ENCODE measurements at places on chromosomes 7 and 10.

- DNase-seq, result peak; percentile 52
Observed at GRCh38 chr10:75431180-75432111, at the start of gene LRMDA. Gene LRMDA (plus strand): TSS chr10:75431624.

- peak; percentile 44 for DNase-seq
Observed at GRCh38 chr7:12518920-12519681, 51.4 kb upstream of the SCIN start.

GRCh38 chr7:151342102-151342646 is 562 bp downstream of the NUB1 start:
- peak; percentile 69 for DNase-seq

DNA sequence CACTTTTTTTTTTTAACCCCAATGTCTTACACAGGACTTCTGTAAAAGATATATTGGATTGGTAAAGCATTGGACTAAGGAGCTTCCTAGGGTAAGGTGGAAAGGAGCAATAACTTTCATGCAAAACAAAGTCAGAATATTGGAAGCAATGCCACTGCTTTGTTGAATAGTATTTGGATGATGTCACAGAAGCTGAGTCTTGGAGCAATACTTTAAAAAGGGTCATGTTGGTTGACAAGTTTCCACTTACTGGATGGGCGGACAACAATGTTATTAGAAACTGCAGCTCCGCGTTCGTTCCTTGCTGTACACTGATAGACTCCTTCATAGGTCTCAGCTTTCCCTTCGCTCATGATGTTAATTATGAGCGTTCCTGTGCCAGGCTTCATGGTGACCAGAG is 101.9 kb upstream of the LAMB4 start:
- no peak for DNase-seq

- DNase-seq, result no peak
Observed at GRCh38 chr10:89580243-89580642, 44.8 kb upstream of the SLC16A12 start.

GRCh38 chr10:89055159-89055558 is 64.6 kb downstream of the FAS start:
- DNase-seq, result no peak

- DNase-seq, result no peak
Observed at GRCh38 chr7:84182301-84182700, 12.3 kb downstream of the SEMA3A start.

DNA sequence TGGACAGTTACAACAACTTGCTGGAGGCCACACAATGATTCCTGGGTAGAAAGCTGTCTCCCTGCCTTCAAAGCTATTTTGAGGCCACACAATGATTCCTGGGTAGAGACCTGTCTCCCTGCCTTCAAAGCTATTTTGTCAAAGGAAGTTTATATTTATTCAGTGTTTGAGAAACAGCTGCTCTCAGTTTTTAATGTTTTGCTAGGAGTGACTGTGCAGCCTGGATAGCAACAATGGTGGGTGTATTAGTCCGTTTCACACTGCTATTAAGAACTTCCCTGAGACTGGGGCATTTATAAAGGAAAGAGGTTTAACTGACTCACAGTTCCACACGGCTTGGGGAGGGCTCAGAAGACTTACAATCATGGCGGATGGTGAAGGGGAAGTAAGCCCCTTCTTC is 3.9 kb upstream of the SGPL1 start:
- DNase-seq, result no peak

DNA sequence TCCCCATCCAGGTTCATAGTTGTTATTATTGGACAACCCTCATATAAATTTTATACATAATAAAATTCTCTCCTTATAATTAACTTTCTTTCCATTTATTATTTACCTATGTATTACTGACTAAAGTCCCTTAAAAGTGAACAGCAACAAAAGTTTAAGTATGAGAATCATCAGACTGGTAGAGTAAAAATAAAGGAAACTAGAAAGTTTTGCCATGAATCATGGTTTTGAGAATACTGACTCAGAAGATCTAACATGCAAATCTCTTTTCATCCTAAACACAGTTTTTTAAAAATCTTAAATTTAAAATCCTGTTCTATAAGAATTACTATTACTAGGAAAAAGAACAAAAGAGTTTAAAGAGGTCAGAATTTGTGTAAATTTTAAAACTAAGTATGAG is 32.1 kb downstream of the HERC4 start:
- DNase-seq, result no peak

GRCh38 chr10:122362621-122363020 is 11.9 kb upstream of the PLEKHA1 start:
- DNase-seq, result no peak

DNA sequence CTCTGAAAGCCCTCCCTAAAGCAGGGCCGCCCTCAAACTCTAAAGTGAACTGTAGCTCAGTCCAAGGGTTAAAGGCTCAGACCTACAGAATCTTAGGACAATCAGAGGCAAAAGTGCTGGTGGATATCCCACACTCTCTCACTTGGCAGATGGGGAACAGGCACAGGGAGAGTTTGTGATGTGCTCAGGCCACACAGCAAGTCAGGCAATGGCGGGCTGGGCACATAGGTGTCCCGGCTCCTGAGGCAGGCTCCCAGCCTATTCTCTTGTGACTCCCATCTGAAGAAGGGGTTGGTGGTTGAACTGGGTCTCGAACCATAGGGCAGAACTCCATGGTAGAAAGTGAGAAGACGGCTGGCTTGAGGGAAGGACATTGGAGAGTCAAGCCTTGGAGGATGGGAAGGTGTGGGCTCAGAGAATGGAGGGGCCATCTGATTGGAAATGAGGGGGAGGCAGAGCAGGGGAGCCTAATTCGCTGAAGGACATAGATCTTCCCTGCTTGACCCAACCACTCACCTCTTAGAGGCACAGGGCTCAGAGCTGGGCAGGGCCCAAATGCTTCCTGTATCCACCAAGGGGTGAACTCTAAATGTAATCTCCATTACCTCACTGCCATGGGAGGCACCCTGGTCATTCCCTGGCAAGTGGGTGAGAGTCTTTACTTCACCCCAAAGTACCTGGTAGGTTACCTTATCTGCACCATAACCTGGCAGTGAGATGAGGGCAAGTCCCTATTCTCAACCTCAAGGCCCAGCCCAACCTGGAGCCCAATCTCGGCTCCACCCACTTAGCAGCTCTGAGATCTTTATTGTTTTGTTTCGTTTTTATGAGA is 4.9 kb upstream of the ZMIZ1 start:
- DNase-seq, result peak; percentile 22

- no peak for DNase-seq
Observed at GRCh38 chr10:46227571-46227935, 59.2 kb upstream of the ANTXRL start.

GRCh38 chr7:14673202-14673601 is 229.3 kb downstream of the DGKB start:
- no peak for DNase-seq

DNA sequence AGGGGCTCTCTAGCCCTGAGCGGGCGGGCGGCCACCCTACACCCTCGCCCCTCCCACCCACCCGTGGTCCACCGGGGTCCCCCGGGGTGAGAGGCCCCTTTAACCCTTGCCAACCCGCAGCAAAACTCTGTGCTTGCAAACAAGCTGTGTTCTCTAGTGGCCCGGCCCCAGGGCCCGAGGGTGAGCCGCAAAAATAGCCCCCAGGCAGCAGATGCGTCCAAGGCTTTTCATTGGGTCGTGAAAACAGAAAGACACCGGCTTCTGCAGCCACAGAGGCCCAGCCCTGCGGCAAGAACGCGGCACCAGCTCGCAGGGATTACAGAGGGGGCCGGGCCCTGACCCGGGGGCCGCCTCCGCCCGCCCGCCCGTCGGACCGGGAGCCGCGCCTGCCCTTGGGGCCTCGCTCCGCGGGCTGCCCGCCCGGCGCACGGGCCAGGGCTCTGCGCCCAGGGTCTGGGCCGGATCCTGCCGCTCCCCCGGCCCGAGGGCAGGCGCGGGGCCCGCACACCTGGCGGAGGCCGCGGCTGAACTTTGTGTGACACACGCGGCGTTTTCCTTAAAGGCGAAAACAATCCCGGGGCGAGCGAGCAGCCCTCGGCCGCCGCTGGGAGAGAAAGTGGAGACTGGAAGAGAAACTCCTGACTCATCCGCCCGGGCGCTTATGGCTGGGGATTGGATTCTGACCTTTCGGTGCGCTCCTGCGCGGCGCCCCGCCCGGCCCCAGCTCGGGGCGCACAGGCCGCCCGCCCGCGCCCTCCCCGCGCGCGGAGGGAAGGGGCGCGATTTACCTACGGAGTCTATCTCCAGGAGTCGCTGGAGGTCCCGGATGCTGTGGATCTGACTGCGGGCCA is 2.8 kb downstream of the PDGFA start:
- DNase-seq, result no peak

DNA sequence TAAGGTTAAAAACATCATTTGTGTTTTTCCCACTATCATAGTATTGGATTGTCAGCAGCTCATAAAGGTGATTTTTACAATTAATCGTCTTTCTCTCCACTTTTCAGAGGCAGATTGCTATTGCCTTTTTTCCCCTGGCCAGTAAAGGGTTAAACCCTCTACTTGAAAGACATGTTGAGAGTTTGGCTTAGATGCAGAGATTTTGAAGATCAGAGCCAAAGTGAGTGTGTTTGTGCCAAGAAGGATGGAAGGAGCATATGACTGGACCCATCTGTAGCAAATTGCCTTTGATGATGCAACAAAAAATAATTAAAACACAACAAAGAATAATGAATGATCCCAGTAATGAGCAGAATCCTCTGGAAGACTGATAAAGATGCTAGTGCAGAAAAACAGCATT is 373.1 kb downstream of the MALRD1 start:
- DNase-seq, result no peak

DNA sequence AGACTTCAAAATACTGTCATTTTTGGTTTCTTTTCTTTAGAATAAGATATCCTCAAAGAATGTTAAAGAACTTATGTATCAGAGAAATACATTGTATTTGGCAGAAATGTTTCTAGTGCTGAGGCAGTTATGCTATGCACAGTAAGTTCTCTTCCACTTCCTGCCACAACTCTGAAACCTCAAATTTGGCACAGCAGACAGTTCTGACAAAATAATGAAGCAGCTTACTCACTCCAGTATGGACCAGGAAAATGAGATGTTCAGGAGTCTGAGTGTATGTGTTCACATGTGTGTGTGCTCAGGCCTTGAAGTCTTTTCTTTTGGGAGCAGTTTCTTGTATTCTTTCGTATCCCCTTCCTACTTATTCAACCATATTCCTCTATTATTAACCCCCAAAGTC is 197.0 kb upstream of the AGK start:
- DNase-seq, result no peak

- peak; percentile 80 for DNase-seq
Observed at GRCh38 chr7:130063036-130063435, 7.3 kb upstream of the KLHDC10 start.

- DNase-seq, result no peak
Observed at GRCh38 chr7:31043051-31043471, 9.0 kb upstream of the ADCYAP1R1 start.

DNA sequence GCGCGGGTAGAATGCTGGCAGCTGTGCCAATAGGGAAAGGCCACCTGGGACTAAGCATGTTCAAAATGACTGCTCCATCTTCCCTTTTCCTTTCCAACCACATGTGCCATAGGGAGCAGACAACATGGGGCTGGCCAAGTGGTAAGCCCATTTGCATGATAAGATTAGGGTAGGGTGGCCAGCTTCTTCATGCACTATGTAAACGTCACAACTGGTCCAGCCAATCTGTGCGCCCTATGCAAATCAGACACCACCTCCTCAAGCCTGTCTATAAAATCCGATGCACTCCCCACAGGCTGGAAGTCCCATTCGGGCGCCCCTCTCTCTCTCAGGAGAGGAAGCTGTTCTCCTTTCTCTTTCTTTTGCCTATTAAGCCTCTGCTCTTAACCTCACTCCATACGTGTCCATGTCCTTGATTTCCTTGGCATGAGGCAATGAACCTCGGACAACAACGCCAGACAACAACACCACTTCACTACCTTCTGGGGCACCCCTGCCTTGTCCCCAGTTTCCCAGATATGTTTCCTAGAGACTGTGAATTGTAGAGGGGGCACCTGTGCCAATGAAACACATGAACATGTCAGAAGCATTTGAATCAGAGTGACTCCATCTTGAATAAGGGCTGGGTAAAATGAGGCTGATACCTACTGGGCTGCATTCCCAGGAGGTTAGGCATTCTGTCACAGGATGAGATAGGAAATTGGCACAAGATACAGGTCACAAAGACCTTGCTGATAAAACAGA is 19.1 kb upstream of the EXOC6 start:
- DNase-seq, result peak; percentile 99

DNA sequence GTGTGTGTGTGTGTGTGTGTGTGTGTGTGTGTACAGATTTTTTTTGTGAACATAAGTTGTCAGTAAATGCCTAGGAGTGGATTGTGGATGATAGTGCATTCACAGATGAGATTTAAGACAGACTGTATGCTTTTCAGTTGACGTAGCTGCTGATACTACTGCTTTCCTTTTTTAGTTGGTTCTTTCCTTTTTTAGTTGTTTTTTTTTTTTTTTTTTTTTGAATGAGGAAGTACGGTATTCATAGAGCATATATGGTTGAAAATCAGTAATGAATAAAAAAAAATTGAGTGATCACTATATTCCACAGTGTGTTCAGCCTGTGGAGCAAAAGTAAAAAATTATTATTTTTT is 80.5 kb downstream of the RBM33 start:
- no peak for DNase-seq

DNA sequence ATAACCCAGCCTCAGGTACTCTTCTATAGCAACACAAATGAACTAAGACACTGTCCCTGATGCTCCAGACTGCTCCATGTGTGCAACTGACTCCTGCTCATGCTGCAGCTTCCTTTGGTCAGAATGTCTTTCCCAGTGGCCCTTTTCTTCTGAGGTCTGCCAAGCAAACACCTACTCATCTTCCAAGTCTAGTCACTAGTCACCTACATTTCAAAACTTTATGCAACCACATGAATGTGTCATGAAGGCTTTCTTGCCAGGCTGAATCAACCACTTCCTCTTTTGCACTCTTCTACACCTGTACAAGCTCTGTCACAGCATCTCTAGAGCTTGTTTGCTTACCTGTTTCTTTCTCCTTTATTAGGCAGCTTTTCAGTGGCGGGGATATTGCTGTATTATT is 75.8 kb downstream of the LSMEM1 start:
- peak; percentile 11 for DNase-seq

DNA sequence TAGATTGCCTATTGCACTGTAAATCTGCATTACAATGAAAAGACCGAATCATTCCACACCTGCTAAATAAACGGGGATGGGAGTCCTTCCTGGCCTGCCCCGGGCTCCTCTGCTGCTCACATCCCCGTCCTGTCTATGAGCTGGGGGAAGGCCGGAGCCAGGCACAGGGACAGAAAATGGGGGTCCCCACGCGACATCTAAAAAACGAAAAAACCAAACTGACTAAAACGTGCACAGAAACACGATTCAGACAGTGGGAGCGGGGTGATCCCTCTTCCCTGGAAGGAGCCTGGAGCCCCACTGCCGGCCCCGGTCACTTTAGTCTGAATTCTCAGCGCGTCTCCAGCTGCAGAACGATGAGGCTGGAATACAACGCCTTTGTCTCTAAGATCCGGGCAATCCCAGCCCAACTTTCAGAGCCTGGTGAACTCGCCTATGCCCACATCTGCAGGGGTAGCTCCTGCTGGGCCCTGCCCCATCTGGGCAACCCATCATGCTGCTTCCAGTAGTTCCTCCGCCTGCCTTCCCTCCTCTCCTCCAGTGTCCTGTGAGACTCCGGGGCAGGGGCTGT is 78.0 kb downstream of the ADARB2 start:
- no peak for DNase-seq

- DNase-seq, result no peak
Observed at GRCh38 chr10:26843736-26844135, 17.0 kb downstream of the ABI1 start.

Measured in OCI-M1 (cell line).